ENCODE measurements at places on chromosomes 5 and 9. TPM values are rescaled to one million over a fixed set of nuclear protein-coding genes. Genes with fewer than 3 reads are reported as not detected.

DNA sequence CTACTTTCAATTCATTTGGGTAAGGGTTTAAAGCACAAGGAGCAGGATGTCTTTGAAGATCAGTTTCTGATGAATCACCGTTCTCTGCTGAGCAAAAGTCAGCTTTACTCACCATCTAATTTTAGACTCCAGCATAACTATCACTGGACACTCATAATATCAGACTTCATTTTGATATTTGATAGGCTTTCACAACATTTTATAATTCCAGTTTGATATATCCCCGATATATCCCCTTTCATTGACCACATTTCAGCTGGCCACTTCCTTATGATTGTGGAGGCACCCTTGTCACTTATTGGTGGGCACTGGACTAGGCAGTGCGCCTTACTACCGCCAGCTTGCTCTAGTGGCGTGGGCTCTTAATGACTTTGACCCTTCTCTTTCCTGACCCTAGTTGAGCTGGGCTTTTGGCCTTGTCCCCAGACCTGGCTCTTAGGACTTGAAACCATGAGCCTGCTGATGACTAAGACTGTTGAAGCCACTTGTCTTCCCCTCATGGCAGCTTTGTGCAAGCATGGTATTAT lies 46.8 kb downstream of the CYSTM1 start:
- peak overlapping the region; percentile 85 for H3K27ac ChIP-seq
- DNase-seq: no peak
- no peak overlapping the region for H3K4me3 ChIP-seq
- no peaks in the 10 kb centered on the region for H3K27me3 ChIP-seq
- H3K4me1 ChIP-seq: peaks cover 67% of the 10 kb centered on the region

GRCh38 chr5:56314529-56314928 lies 81.4 kb upstream of the ANKRD55 start:
- no peaks in the 10 kb centered on the region for H3K36me3 ChIP-seq
- H3K4me3 ChIP-seq: no peak overlapping the region
- H3K4me1 ChIP-seq: peaks cover 25% of the 10 kb centered on the region
- no peaks in the 10 kb centered on the region for H3K27me3 ChIP-seq
- peak; percentile 38 for DNase-seq

Gene PLPP7
- total RNA-seq: 107 TPM

DNA sequence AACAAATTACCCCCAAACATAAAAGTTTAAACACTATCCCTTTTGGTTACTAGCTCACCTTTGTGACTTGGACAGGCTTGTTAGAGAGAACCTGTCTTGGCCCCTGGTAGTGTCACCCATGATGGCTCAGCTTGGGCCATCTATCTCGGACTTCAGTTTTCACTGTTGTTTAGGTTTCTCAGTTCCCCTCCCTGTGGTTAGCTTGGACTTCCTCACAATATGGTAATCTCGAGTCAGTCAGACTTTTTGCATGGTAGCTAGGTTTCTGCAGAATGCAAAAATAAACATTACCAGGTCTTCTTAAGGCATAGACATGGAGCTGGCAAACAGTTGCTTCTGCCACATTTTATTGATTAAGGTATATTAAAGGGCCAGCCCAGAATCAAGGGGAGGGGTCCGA lies 324.3 kb upstream of the RORB start:
- H3K4me1 ChIP-seq: no peaks in the 10 kb centered on the region
- no peak overlapping the region for H3K4me3 ChIP-seq
- DNase-seq: no peak
- H3K27ac ChIP-seq: no peak overlapping the region
- no peaks in the 10 kb centered on the region for H3K27me3 ChIP-seq

Gene NUTM2G
- not detected for total RNA-seq

Gene MTX3
- 10.0 TPM for total RNA-seq

DNA sequence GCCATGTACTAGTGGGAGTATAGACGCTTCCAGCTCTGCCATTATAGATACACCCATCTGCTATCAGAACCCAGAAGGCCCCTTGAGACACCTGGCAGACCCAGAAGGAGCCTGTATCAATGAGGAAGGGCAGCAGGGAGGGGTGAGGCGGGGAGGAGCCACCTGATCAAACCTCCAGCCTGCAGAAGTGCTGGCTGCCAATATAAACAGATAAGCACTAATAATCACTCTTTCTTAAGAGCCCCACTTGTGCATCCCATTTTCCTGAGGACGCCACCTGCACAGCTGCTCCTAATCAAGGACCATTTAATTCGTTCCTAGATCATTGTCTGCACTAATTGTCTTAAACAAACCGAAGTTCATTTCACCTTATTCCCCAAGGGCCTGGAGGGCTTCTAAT lies 75.0 kb upstream of the NEK6 start:
- peaks cover 4% of the 10 kb centered on the region for H3K4me1 ChIP-seq
- H3K4me3 ChIP-seq: no peak overlapping the region
- H3K36me3 ChIP-seq: no peaks in the 10 kb centered on the region
- no peak overlapping the region for H3K27ac ChIP-seq
- no peaks in the 10 kb centered on the region for H3K27me3 ChIP-seq
- no peak for DNase-seq

- H3K4me1 ChIP-seq: no peaks in the 10 kb centered on the region
- DNase-seq: no peak
- no peak overlapping the region for H3K27ac ChIP-seq
- H3K27me3 ChIP-seq: no peaks in the 10 kb centered on the region
- no peaks in the 10 kb centered on the region for H3K36me3 ChIP-seq
- no peak overlapping the region for H3K4me3 ChIP-seq
Observed at GRCh38 chr9:120870206-120870605, 6.8 kb downstream of the PHF19 start.

DNA sequence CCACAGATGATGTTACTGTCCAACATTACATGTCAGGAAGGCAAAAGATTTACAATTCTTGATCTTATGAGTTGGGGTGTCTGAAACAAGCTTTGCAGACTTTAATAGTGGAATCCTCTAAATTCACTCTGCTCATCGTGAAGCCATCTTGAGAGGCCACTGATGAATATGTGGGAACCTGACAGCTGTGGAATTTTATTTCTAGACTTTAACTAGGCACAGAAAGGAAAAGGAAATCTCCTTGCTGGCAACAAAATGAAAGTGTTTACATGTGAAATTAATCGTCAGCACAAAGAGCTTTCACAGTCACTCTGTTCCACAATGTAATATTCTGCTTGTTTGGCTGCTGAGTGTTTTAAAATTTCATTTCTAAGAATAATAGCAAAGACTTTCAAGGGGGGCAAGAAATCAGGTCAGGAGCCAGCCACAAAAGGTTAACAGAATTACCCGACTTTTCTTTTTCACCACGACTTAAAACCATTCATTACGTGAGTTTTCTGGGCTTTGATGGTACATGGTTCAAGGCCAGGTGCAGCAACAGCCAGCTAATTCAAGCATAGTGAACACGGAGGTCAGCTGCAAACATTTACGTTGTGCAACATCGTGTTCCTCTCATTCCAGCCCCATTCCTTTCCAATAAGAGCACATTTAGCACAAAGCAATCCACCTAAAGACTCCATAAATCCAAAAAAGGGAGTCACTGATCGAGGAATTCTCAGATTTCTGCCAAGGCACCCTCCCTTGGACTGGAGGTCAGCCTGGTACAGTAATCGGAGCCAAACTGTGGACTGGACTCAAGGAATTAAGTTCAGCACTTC lies 14.6 kb downstream of the NREP start:
- H3K36me3 ChIP-seq: no peaks in the 10 kb centered on the region
- H3K4me3 ChIP-seq: no peak overlapping the region
- peaks cover 28% of the 10 kb centered on the region for H3K4me1 ChIP-seq

DNA sequence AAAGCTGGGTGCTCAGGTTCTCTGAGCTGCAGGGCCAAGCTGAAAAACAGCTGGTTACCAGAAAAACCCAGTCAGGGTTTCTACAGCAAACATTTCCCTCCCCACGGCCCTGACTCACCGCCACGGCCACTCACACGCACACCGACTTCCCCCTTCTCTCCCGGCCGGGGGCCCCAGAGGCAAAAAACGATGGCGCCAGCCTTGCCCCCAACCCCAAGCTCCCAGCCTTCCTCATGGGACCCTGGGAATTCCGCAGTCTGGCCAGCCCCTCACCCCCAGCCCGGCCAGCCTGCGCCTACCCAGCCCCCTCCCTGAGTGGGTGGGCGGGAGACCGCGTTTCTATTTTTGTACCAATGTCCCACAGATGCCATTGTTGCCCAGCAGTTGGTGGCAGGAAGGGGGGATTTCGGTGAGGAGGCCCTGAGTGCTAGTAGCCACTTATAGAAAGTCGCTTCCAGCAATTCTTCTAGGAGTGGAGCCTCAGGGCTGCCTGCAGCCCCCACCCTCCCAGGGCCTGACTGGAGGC lies 18.4 kb downstream of the ENG start:
- peak overlapping the region; percentile 91 for H3K27ac ChIP-seq
- peaks cover 100% of the 10 kb centered on the region for H3K4me1 ChIP-seq
- no peaks in the 10 kb centered on the region for H3K27me3 ChIP-seq
- no peak overlapping the region for H3K4me3 ChIP-seq
- no peaks in the 10 kb centered on the region for H3K36me3 ChIP-seq
- peak; percentile 55 for DNase-seq

DNA sequence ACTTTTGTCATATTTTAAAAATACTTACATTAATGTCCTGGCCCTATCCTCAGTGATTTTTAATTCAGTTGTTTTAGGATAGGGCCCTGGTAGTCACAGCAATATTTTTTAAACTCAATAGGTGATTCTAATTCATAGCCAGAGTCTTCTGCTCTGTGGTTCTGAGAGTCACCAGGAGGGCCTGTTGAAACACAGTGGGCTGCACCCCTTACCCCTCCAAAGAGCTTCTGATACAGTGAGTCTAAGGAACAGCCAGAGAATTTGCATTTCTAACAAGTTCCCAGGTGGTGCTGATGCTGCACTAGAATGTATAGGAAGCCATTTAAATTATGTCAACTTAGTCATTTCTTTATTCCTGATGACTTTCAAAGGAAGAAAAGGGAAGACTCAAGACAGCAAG lies 458.3 kb upstream of the ARRDC3 start:
- H3K27me3 ChIP-seq: no peaks in the 10 kb centered on the region
- no peaks in the 10 kb centered on the region for H3K4me1 ChIP-seq
- H3K36me3 ChIP-seq: no peaks in the 10 kb centered on the region
- DNase-seq: no peak
- no peak overlapping the region for H3K27ac ChIP-seq

GRCh38 chr5:123671042-123671441 lies 159.1 kb downstream of the CSNK1G3 start:
- peak; percentile 57 for DNase-seq
- H3K4me3 ChIP-seq: no peak overlapping the region
- H3K27me3 ChIP-seq: no peaks in the 10 kb centered on the region
- H3K4me1 ChIP-seq: peaks cover 15% of the 10 kb centered on the region
- H3K27ac ChIP-seq: no peak overlapping the region
- no peaks in the 10 kb centered on the region for H3K36me3 ChIP-seq

Gene TAF11L10
- total RNA-seq: not detected

Gene MAPKAP1
- 113 TPM for total RNA-seq

GRCh38 chr9:135971892-135972291 lies 10.7 kb upstream of the UBAC1 start:
- no peak overlapping the region for H3K4me3 ChIP-seq
- no peaks in the 10 kb centered on the region for H3K36me3 ChIP-seq
- no peaks in the 10 kb centered on the region for H3K27me3 ChIP-seq
- no peak for DNase-seq

DNA sequence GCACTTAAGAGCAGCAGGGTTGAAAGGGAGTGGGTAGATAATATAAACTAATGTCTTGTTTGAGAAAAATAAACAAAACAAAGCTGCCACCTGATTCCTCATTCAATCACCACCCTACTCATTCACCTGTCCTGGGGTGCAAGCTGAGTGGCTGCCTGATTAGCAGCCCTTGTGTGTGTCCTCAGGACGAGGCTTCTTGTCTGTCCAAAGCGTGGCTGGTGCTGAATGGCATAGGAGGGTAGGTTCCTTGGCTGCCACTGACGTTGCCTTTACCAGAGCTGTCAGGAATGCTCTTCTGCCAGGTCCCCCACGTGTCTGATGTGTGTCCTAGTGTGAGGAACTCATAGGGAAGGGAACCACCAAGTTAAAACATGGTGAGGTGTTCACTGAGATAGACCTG lies 146.6 kb upstream of the SLC24A2 start:
- H3K27ac ChIP-seq: no peak overlapping the region
- no peak for DNase-seq
- H3K27me3 ChIP-seq: peaks cover 5% of the 10 kb centered on the region
- no peaks in the 10 kb centered on the region for H3K4me1 ChIP-seq

- DNase-seq: no peak
- no peak overlapping the region for H3K4me3 ChIP-seq
- peak overlapping the region; percentile 70 for H3K27ac ChIP-seq
Observed at GRCh38 chr9:130268521-130269211, 3.1 kb downstream of the HMCN2 start.

- no peaks in the 10 kb centered on the region for H3K36me3 ChIP-seq
- DNase-seq: no peak
- peaks cover 5% of the 10 kb centered on the region for H3K4me1 ChIP-seq
Observed at GRCh38 chr5:157590478-157590877, 14.9 kb upstream of the ADAM19 start.

Gene AMBP
- not detected for total RNA-seq

DNA sequence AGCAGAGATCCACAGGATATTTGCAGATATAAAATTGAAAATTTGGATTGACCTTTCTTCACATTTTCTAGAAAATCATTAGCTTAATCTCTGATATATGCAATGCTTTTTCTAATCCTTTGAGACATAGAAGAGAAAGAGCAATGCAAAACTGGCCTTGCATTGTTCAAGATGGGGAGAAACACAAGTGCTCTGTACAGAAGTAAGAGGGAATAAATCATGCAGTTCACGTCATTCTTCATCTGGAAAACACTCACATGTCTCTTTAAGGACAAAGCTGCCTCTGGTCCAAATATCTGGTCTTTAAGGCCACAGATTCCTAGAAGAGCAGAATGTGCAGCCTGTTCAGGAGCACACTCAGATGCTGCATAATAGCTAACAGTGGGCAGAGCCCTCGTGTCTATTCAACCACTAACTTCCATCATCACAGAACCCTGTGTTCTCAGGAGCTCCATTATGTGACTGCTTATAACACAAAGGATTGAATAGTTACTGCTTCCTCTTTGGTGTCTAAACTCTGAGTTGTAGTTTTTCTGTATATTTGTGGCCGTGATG lies 277.5 kb downstream of the PLK2 start:
- DNase-seq: no peak
- peaks cover 30% of the 10 kb centered on the region for H3K4me1 ChIP-seq
- no peaks in the 10 kb centered on the region for H3K27me3 ChIP-seq
- H3K4me3 ChIP-seq: no peak overlapping the region
- H3K36me3 ChIP-seq: no peaks in the 10 kb centered on the region

Gene LCP2
- total RNA-seq: 35.1 TPM

Gene BTNL8
- not detected for total RNA-seq

DNA sequence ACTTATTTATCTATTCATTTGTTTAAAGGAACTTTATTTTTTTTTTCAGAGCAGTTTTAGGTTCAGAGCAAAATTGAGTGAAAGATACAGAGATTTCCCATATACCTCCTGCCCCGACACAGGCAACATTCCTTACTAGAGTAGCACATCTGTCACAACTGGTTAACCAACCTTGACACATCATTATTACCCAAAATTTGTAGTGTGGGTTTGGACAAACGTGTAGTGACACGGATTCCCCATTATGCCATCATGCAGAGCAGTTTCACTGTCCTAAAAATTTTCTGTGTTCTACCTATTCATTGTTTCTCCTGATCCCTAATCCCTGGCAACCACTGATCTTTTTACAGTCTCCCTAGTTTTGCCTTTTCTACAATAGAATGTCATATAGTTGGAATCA lies 57.3 kb upstream of the LHFPL2 start:
- no peaks in the 10 kb centered on the region for H3K4me1 ChIP-seq
- no peaks in the 10 kb centered on the region for H3K27me3 ChIP-seq
- DNase-seq: no peak
- no peak overlapping the region for H3K27ac ChIP-seq
- H3K36me3 ChIP-seq: no peaks in the 10 kb centered on the region

Gene SPATA6L
- 1.0 TPM for total RNA-seq

- H3K27me3 ChIP-seq: peaks cover 3% of the 10 kb centered on the region
- H3K36me3 ChIP-seq: no peaks in the 10 kb centered on the region
- no peak overlapping the region for H3K4me3 ChIP-seq
Observed at GRCh38 chr9:90878562-90878961, 76.9 kb downstream of the SYK start.

Measured in heart right ventricle (tissue), 16 donors.